ENCODE measurements at places on chromosomes 4 and X.

- DNase-seq, result no peak
These were observed 58.2 kb downstream of the TBC1D9 start for GRCh38 chr4:140697709-140698560.

- no peak for DNase-seq
These were observed 178.2 kb upstream of the GPC4 start for GRCh38 chrX:133593531-133593930.

- DNase-seq, result no peak
These were observed 81.4 kb downstream of the CEP44 start for GRCh38 chr4:174365018-174365587.

- no peak for DNase-seq
These were observed 298.8 kb upstream of the TAPT1 start for GRCh38 chr4:16524911-16525554.

- DNase-seq, result no peak
These were observed 26.7 kb upstream of the C1QTNF7 start for GRCh38 chr4:15400981-15401671.

DNA sequence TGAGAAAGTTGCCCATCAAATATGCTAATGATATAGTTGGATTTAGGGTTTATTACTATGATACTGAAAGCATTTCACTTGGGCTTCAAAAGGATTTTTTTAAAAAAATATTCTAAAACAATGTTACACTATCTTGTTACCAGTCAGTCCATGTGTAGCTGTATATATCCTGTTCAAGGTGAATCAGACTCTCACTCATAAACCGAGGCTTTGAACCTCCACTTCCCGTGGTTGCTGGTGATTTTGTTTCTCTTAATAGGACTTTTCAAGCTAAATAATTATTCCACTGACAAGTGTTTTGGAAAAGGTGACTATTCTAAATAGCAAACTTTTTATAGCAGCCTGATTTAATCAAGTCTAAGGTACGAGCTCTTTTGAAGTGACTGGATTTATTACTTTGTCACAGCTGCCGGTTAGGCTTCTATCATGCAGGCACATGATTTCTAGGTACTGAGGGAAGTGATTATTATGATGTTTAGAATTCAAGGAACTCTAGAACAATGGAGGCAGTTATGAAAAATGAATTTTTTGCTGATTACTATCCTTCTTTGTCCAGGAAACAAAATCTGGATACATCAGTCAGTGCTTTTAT is 287.7 kb downstream of the KCTD8 start:
- no peak for DNase-seq

DNA sequence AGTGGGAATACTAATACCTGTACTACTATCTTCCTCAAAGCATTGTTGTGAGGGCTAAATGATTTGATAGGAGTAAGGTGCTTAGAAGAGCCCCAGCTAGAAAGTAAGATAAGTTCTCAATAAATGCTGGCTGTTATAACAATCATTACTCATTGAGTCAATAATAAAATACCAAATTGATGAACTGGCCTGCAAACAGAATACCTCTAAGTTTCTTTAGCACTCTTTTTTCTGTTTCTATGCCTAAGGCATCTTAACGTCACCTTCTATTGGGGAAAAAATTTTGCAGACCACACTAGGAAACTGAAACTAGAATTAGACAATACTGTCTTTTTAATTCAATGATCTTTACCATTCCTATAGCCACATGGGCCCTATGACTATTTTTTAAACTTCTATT is 1.2 kb downstream of the CLTRN start:
- DNase-seq, result no peak

GRCh38 chr4:8860892-8861575 is 10.6 kb downstream of the HMX1 start:
- DNase-seq, result no peak
